ENCODE measurements at places on chromosomes 4 and X.

DNA sequence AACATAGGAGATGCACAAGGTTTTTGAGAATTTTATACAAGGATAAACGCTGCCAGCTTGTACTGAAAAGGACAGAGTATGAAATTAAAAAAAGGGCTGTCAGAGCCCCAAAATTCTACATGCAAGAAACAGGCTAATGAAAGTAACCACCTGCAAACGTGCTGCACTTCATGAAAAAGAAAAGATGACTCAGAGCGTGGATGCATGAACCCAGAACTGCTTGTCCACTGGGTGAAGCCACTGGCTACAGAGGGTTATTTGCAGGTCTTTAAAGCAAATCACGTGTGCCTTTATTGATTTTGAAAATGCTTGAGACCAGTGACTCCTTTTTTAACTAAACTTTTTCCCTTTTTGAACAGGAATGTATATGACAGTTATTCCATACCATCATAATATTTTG, 25.3 kb upstream of the FRMD7 start:
- no peak for DNase-seq

GRCh38 chr4:172806841-172807240, 361.8 kb upstream of the GALNT7 start:
- DNase-seq, result no peak

DNA sequence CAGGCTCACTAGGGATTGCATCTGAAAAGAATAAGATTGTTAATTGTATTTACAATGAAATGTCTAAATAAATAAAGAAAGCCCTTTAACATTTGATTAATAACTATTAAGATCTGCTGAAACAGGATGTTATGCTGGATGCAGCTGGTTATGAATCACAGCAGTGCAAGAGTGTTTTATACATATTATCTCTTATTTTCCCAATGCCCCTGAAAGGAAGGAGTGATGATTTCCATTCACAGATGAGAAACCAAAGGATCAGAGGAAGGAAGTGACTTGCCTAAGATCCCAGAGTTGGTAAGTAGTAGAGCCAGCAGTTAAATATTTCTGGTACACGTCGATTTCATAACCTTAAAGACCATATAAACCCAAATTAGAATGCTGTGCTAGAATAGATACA, 76.3 kb upstream of the ARHGAP36 start:
- DNase-seq, result no peak

DNA sequence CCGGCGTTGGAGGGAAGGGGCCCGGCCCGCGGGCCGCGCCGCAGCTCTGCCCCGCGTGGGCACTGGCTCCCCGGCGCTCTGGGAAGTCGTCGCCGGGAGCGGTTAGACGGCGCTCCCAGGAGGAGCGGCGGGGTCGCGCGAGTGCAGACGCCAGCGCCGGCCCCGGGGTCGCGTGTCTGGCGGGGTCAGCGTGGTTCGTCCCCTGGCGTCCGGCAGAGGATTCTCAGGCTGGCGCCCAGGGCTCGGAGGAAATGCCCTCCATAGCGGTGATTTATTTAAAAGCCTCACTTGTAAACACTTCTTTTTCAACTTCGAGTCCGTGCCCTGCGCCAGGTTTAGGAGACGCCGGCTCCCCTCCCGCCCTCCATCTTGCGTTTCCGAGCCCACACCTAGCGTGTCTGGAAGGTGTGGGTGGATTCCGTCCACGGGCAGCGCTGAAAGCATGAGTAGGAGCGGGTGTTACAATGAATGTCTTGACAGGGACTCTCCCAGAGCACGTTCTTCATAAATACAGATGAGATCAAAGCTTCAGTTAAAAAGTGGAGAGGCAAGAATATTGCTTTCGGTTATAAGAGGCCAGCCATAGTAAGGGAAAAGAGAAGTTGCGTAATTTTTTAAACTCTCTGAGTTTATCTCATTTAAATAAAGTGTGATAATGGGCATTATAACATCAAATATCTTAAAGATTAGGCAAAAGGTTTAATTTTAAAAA, 692 bp downstream of the FAM241A start:
- no peak for DNase-seq

DNA sequence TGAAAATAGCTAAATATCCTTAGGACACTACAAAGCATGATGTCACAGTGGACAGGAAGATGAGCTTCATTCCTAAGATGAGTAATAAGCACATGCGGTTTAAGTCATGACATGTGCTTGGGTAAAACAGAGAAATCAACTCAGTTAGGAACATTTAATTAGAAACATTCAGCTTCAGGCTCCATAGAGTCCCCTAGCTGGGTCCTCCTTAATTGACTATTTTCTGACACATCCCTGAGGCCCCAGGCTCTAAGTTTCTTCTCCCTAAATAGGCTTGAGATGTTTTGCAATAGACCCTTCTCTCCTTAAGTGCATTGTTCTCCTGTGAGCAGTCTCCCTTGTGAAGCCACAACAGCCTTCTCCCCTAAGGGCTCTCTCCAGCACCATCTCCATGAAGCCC, 70.4 kb upstream of the ANXA3 start:
- DNase-seq, result no peak

GRCh38 chrX:112048707-112049106, 33.9 kb downstream of the TRPC5 start:
- DNase-seq, result no peak

DNA sequence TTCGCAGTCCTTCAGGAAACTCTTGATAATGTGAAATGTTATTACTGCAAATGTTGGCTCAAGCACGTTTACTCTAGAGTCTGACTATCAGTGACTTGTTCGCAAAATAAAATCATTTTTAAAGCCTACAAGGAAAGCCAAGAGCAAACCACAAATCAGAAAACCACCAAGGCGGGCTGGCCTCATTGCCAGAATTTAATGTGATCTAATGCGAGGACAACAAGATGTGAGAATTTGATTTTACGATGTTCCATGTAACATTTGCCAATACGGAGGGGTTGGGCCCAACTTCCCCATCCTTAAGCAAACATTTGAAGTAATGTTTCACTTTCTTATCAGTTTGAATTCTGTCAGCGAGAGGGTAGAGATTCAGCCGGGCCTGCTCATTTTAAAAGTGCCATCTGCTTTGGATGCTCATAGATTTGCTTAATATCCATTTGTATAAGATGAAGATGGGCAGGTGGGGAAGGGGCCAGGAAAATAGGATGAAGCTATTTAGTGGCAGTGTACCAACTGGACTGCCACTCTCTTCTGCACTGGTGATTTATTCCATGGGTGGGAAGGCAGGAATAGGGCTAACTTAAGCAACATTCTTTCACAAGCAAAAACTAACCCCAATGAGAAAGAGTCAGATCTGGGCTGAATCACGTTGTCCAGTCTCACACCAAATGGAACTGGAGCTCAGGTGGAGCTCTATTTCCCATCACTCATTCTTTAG, 225.3 kb downstream of the ANAPC10 start:
- DNase-seq, result no peak

GRCh38 chr4:15037923-15038541, 35.8 kb downstream of the CPEB2 start:
- DNase-seq, result no peak

GRCh38 chr4:186829740-186830449, 106.2 kb upstream of the FAT1 start:
- DNase-seq, result no peak

DNA sequence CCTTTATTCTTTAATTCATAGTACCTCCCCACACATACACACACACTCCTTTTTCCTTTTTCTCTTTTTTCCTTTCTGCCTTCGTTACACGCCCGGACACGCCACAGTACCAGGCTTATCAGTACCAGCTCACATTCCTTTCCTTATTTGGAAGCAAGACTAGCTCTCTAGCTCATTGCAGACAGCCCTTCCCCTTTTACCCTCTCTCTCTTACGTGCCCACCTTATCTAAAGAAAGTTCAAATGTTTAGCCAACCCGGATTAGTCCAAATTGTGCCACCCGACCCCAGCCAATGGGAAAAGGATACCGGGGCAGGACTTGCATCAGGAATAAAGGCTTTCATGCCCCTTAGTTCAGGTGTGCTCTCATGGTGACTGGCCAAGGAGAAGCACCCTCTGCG, 194.7 kb upstream of the VCX3A start:
- DNase-seq, result no peak

DNA sequence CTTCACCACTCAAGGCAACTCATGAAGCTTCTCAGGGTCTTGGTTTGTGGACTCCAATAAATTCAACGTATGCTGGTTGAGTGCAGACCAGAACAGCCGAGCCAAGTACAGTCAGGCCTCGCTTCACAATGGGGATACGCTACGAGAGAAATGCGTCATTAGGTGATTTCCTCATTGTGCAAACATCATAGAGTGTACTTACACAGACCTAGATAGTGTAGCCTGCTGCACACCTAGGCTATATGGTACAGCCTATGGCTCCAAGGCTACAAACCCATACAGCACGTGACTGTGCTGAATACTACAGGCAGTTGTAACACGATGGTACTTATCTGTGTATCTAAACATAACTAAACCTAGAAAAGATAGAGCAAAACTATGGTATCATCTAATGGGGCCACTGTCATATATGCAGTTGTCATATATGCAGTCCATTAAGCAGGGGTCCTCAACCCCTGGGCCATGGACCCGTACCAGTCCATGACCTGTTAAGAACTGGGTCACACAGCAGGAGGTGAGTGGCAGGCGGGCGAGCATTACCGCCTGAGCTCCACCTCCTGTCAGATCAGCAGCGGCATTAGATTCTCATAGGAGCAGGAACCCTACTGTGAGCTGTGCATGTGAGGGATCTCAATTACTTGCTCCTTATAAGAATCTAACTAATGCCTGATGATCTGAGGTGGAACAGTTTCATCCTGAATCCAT, 31.5 kb downstream of the RTL5 start:
- DNase-seq, result no peak

GRCh38 chr4:163072222-163072621, 94.5 kb downstream of the NAF1 start:
- DNase-seq, result no peak

DNA sequence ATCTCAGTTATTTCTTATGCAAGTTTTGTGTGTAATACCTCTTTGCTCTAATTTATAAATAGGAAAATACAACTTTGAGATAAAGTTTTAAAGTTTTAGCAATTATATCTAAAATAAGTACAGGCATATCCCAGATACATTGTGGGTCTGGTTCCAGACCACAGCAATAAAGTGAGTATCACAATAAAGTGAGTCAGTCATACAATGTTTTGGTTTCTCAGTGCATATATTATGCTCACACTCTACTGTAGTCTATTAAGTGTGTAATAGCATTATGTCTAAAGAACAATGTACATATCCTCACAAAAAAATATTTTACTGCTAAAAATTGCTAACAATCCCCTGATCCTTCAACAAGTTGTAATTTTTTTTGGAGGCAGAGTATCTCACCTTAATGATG, 49.2 kb downstream of the ANAPC10 start:
- no peak for DNase-seq

GRCh38 chr4:43316813-43317212, 424.3 kb downstream of the GRXCR1 start:
- DNase-seq, result no peak

DNA sequence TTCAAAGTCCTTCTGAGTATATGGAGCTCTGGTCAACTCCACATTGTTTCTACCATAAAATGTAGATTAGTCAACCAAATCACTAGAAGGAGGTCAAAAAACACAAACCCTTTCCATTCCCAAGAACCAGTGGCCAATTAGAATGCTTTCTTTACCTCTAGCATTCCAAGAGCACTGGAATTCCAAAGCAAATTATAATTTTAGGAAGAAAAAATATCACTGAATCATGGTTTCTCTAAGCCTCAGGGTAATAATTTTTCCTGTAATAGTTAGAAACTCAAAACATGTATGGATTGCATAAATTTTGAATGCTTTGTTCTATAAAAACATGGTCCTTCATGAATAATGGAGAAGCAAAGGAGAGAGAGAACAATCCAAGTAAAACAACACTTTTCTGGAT, 39.5 kb downstream of the LEF1 start:
- DNase-seq, result no peak

DNA sequence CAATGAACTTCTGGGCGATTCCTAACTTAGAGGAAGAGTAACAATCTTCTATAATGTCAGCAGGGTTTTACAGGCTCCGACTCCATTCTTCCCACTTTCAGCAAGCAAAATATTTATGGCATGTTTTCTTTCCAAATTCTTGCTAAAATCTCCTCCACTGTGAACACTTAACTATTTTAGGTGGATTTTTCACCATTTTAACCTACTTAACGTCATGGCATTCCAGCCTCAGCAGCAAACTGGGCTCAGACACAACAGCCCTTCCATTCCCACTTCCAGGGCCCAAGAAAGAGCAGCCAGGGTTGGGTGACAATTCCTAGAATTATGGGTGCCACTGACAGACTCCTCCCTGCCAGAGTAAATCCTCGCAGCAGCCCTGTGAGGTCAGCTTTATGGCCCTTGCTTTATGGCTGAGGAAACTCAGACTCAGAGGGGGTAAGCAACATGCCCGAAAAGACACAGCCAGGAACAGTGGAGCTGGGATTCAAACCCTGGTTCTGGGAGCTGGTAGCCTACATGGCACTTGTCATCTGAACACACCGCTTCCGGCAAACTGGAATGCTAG, 112.8 kb upstream of the MAP3K15 start:
- DNase-seq, result no peak

DNA sequence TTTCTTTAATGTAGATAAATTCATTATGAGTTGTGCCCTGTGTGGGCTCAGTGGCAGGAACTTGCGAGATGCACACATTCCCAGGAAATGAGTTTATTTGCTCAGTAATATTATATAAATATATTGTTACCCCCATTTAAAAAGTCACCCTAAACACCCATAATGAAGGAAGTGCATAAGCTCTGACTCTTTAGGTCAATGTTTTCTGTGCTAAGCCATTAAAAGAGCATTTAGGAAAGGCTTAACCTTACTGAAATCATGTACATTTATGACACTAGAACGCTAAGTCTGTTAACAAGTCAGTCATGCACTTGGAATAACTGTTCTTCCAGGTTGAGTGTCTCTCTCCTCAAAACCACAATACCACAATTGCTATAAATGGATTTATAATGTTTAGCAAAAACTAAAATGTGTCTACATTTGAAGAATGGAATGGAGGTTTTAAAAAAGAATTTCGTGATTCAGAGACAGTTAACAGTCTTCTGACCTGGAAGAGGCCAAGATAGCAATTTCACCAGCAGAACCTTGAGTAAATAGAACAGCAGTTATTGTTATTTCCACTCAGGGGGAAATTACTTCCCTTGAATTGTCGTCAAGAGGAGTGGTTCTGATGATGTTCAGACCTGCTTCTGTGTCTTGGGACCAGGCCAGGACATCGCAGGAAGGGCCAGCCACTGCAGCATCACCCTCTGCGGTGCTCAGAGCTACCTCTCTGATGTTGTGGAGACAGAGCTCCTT, 91.1 kb upstream of the VEGFC start:
- no peak for DNase-seq

DNA sequence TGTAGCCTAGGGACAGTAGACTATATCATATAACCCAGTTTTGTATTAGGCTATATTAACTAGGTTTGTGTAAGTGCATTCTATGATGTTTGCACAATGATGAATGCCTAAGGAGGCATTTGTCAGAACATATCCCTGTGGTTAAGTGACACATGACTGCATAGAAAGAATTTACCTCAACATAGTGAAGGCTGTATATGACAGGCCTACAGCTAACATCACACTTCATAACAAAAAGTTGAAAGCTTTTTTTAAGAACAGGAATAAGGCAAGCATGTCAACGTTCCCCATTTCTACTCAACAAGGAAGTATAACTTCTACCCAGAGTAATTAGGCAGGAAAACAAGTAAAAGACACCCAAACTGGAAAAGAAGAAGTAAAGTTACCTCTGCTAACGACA, 165.9 kb upstream of the NDST4 start:
- no peak for DNase-seq

GRCh38 chr4:147880511-147880910, 148.6 kb downstream of the ARHGAP10 start:
- DNase-seq, result no peak

GRCh38 chr4:127347936-127348335, 284.8 kb upstream of the INTU start:
- no peak for DNase-seq

GRCh38 chr4:21765810-21766407, 182.7 kb downstream of the KCNIP4 start:
- peak; percentile 41 for DNase-seq

All from NCI-H2227 treated with DMSO at 0.1 percent for 48 hours (cell line).